ENCODE measurements at places on chromosomes 7 and 10.

DNA sequence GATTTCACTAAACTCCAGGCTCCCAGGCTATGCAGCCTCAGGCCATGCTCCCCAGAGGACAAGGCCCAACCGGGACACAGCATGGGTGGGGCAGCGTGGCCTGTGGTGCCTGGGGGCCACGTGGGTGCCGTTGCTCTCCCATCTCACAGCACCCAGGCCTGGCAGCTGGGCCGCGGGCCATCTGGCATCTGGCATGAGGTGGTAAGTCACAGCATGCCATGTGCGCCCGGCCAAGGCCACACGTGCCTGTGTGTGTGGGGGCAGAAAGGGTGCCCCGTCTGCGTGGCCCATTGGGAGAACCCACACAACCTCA lies 204.1 kb downstream of the EBF3 start:
- no peak for DNase-seq

- DNase-seq = no peak
Observed at GRCh38 chr10:74969093-74969492, 142.4 kb upstream of the SAMD8 start.

DNA sequence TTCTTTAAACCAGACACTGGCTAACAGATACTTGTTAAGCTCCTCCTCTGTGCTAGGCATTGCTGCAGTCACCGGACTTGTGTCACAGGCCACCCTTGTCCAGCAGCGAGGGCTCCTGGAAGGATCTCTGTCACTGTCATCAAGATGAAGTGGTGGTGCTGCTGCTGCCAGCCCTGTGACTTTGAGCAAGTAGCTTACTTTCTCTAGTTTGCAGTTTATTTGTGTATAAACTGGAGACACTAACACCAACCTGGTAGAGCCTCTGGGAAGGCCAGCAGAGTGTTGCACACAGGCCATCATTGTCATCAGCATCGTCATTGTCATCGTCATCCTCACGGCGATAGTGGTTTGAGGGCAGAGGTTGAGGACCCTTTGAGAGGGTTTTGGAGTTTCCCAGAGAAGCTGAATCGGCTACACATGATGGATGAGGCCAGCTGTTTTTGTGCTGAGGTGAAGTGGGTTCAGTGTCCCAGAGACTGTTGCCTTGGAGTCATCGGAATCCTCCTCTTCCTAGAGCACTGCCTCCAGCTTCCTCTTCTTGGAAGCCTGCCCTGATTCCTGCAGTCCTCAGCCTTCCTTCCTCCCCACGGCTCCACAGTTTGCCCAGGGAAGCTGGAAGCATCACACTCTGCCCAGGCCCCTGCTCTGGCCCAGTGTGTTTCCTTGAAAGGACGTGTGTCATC lies 128.4 kb downstream of the GRK5 start:
- no peak for DNase-seq

- DNase-seq = no peak
Observed at GRCh38 chr10:100291356-100291755, 4.9 kb upstream of the BLOC1S2 start.

- DNase-seq = no peak
Observed at GRCh38 chr10:30398788-30399187, 35.2 kb upstream of the MAP3K8 start.

DNA sequence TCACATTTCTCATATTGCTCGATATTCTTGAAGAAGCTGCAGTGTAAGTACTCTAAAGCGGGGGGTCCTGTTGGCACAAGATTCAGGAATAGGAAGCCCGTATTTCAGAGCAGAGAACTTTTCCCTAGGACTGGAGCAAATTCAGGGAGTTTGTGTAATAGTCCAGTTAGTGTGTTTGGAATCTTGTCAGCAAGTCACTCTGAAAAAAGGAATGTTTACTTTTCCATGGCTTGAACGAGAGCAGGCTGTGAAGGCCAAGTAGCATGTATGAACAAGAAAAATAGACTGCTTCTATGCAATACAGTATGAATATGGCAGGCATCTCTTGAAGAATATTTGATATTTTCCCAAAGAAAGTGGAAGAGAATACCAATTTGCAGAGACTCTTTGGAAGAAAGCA lies 39.8 kb downstream of the CDC123 start:
- DNase-seq = no peak

DNA sequence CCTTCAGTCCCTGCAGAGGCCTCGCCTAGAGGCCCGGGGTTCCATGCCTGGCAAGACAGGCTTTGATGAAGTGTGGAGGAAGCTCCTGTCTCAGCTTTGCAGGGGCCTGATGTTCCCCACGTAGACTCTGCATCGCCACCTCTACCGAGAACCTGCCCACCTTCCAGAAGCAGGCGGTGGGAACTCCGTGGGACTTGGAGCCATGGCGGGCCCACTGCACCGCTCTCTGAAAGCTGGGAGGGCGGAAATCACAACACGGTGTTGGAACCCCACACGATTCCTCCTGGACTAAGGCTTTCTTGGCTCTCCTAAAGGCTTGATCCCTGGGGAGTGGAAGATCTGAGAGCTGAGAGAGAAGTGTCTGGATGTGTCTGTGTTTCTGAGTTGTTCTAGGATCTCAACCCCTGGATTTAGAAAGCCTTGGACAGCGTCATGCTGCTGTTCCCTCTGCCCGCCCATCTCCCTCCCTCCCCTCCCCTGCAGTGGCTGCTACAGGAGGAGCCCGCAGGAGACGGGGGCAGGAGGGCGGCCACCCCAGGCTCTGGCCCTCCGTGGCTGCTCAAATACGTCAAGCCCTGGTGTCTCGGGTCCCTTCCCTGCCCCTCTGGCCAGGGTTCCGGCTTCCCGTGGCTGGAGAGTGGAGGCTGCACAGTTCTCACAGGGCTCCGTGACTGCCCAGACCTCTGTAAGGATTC lies 79.7 kb downstream of the VIPR2 start:
- no peak for DNase-seq

DNA sequence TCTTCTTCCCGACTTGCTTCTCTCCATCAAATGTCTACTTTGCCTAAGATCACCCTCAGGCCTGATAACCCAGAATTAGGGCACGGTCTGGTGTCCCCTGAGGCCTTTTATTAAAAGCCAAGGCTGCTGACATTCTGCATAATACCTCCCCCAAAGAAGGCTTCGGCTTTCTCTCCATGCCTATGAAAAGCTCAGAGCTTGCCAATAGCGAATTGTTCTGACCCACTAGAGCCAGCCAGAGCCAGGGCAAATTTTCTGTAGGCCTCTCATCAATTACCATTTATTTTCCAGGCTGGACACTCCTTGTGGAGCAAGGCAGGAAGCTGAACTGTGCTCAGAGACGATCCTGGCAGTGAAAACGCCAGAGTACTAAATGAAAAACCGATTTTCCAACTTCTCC lies 64.3 kb upstream of the ADRB1 start:
- DNase-seq = no peak

DNA sequence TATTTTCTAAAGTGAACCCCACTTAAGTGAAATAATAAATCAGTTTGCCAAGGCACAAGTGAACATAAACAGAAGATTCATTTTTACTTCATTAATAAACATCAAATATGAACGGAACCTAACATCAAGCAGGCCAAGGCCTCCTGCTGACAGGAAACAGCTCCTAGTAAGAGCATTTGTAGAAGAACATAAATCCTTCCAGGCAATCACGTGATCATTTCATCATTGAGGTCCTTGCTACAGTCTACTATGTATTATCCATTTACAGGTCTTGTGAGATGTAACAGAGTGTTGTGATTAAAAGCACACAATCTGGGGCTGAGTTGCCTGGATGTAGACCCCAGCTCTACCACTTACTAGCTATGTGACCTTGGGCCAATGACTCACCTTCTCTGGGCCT lies 70.6 kb downstream of the CALD1 start:
- DNase-seq = no peak

GRCh38 chr10:21249435-21249834 lies 276.0 kb downstream of the SKIDA1 start:
- DNase-seq = no peak

DNA sequence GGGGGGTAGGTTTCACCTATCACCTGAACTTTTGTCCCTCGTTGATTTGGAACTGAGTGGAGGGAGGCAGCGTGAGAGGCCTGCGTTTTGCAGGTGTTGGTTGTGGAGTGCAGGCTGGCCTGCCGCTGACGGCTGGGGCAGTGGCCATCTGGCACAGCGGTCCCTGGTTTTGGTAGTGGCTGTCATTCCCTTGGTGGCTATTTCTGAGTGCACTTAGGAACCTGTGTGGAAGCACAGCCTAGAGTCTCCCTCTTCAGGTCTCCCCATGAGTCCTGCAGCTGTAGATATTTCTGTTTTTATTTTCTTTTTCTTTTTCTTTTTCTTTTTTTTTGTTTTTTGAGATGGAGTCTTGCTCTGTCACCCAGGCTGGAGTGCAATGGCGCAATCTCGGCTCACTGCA lies 129.2 kb downstream of the CUL2 start:
- no peak for DNase-seq

DNA sequence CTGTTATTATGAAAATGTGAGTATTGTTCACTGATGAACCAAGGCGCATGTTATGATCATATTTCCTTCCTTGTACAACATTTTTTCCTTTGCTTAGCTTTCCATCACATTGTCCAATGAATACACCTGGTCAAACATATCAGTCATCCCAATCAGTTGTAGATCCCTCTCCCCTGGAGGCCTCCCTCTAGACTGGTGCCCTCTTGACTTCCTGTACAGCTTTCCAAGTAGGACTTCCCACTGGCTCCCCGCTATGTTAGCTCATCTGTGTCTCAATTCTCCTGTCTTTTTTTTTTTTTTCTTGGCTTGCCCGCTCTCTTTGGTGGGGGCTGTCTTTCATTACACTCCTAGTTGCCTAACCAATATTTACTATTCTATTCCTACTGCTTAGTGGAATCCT lies 214.2 kb upstream of the NPY start:
- DNase-seq = no peak

GRCh38 chr7:138226745-138227279 lies 150.6 kb downstream of the AKR1D1 start:
- no peak for DNase-seq

DNA sequence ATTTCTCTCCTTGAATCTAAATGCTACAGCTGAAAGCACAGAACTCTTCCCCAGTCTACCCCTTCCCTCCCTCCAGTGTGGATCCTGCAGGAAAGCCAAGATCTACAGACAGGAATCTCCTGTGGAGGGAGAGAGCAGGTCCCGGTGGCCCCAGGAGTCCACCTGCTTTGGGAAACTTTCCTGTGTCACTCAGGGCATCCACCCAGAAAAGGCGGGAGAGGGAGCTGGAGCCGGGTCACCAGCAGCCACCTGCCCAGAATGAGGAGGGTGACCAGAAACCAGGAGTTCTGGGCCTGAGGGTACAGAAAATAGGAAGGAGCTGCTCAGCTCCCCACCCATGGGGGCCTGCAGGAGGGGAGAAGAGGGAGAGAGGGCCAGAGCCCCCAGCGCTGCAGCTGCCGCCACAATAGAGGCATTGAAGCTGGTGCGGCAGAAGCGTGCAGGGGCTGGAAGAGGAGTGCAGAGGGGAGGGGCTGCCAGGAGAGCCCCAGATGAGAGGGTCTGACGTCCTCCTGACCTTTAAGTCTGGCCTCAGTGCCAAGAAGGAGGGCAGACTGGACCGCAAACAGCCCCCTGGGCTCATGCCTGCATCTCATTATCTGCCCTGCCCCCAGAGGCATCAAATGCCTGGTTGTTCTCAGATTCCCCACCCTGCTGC lies 56.3 kb upstream of the TMEM72 start:
- DNase-seq = no peak

DNA sequence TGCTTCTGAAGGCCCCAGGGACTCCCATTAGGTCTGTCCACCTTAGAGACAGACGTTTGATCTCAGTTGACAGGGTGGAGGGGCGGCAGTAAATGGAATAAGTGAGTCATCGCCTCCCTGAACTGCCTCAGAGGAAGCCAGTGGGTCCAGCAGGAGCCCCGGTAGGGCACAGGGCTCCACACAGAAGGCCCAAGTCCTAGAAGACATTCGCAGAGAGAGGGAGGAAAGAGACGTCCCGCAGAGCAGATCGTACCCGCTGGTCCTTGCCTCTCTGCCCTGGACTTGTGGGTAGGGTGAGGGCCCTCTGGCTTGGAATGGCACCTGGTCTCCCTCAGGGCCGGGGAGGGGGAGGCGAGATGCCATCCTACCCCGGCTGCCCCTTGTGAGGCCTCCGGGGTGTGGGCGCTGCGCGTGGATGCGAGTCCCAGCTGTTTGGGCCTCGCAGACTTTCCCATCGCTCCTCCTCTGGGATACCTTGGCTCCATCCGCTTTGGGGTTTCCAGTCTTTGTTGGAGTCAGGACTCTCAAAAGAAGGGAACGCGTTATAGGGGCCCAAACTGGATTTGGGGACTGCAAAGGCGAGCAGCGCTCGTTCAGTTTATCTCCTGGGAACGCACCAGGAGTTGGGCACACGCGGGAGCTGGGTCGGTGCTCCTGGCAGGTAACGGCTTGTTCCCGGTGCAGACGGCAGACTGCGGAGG lies 5.1 kb downstream of the TLX1 start:
- DNase-seq = no peak

GRCh38 chr10:125235093-125236069 lies 75.0 kb upstream of the CTBP2 start:
- DNase-seq = no peak

DNA sequence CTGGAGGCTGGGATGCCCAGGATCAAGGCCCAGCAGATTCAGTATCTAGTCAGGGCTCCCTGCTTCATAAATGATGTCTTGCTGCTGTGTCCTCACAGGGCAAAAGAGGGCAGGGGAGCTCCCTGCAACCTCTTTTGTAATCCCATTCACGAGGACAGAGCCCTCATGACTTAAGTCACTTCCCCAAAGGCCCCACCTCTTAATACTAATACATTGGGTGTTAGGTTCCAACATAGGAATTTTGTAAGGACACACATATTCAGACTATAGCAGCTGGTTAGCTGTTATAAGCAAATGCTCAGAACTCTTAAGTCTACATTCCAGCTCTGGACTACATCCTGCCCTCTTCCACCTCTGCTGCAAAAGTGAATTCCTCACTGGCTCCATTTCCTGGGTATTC lies 63.0 kb downstream of the VOPP1 start:
- DNase-seq = no peak

DNA sequence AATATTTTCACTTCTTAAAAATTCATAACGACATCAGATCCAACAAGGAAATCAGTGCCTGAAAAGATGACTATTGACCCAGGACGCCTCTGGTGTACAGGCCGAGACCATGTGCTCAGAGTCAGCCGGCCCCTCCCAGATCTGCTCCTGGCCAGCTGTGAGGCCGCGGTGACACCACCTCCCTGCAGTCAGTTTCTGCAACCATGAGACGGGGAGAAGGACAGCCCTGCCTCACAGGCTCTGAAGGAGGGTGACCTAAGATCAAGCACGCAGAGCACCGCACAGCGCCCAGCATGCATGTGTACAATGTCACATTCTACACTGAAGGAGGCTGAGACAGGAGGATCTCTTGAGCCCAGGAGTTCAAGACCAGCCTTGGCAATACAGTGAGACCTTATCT lies 2.6 kb upstream of the GPER1 start:
- DNase-seq = no peak

GRCh38 chr10:121405549-121405948 lies 192.7 kb downstream of the FGFR2 start:
- DNase-seq = no peak

Measured in skeletal muscle cell (primary cell).